ENCODE measurements at places on chromosomes 11 and 22.

DNA sequence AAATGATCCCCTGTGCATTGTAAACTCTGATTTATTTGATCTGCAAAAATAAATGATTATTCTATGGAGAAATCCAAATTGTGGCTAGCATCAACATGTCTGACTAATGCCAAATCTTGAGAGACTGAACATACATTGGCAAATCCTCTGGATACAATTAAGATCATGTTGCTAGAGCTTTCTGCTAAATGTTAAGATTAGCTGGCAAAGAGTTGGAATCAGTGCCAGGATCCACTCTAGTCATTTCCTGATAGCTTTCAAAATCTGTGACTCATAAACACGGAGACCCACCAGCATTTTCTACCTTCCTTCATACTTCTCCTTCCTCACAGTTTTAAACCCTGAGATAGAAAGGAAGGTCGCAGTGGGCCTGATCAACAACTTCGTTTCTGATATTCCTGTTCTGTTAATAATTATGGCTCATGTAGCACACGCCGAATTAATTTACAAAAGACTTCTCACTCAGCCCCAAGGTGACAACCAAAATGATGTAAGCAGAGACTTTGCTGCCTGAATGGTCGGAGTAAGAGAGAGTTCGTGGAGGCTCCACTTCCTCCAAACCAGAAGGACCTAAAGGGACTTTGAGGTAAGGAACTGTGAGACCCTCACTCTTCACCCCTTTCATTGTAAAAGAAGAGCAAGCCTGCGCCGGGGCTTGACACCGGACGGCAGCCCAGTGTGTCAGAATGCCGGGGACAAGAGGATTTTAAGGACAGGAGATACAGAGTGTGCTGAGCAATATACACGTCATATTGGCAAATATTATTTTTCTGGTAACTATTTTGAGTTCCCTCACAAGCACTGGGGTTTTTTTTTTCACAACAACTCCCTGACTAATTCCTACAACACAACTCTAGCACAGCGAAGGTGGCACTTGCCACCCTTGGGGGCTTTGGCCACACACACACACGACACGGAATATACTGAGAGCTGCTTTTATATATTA, 42.0 kb downstream of the SERPINH1 start:
- peak; percentile 87 for DNase-seq

- DNase-seq, result no peak
Measured at GRCh38 chr11:134382830-134383229, 29.2 kb downstream of the B3GAT1 start.

DNA sequence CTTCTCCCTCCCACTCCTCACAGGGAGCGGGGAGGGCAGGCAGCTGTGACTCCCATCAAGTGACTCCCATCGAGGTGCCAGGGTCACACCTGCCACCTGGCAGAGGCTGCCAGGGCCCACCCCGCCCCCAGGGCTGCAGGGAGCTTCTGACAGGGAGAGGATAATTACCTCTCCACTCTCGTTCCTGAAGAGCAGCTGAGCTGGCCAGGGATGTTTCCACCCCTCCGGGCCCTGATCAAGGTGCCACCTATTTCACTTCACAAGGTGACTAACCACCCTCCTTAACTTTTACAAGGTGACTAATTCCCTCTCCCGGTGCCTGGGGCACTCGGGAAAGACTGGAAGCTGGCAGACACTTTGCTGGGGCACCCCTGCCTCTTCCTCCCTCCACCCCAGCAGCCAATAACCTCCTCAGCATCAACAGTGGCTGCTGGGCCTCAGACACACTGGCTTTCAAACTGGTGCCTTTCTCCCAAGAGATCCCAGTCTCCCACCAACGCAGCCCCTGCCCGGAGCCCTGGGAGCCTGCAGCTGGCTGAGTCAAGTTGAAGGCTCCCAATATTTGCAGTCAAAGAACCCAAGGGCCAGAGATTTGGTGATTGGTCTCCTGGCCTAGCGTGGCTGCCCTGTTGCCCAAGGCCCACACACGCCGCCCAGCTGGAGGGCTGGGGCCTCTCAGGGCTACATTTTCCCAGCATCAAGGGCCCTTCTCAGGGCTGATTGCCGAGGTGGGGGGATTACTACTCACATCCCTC, 22.0 kb upstream of the MYRF start:
- DNase-seq, result peak; percentile 7

DNA sequence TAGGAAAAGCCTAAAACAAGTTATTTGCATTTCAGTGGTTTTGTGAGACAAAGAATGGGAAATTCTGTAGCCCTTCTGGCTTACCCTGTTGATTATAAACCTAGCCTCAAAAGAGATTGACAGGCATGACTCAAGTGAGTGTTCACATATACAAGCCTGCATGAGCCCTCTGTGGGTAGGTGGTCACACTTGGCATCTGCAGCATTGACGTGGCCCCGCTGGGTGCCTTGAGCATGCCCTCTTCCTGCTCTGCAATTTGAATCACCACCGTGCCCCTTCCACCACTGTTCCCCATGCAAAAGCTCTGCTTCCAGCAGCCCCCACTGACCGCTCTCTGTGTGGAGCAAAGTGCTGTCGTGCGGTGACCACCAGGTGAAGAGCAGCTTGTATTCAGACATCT, 21.0 kb upstream of the ADSL start:
- DNase-seq, result no peak

- no peak for DNase-seq
Measured at GRCh38 chr11:84260862-84261261, 974.7 kb upstream of the CCDC90B start.

DNA sequence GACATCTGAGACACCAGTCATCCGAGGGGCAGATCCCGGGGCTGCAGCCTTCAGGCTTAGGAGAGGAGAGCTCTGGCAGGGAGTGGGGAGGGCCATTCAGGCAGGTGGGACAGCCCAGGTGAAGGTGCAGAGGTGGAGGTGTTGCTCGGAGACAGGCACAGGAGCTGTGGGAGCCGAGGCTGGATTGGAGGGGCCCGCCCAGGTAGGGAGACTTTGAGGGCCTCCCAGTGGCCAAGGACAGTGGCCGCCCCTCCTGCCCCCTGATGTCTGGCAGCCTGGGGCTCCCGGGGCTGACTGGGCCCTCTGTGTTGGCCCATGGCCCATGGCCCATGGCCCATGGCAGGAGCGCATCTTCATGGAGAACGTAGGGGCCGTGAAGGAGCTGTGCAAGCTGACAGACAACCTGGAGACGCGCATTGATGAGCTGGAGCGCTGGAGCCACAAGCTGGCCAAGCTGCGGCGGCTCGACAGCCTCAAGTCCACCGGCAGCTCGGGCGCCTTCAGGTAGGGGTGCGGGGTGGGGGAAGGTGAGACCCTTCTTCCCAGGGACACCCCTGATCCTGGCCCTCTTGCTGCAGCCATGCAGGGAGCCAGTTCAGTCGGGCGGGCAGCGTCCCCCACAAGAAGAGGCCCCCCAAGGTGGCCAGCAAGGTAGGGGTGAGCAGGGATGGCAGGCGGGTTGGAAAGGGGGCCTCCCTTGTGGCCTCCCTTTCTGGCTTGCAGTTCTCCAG, 13.3 kb downstream of the TMEM258 start:
- no peak for DNase-seq

DNA sequence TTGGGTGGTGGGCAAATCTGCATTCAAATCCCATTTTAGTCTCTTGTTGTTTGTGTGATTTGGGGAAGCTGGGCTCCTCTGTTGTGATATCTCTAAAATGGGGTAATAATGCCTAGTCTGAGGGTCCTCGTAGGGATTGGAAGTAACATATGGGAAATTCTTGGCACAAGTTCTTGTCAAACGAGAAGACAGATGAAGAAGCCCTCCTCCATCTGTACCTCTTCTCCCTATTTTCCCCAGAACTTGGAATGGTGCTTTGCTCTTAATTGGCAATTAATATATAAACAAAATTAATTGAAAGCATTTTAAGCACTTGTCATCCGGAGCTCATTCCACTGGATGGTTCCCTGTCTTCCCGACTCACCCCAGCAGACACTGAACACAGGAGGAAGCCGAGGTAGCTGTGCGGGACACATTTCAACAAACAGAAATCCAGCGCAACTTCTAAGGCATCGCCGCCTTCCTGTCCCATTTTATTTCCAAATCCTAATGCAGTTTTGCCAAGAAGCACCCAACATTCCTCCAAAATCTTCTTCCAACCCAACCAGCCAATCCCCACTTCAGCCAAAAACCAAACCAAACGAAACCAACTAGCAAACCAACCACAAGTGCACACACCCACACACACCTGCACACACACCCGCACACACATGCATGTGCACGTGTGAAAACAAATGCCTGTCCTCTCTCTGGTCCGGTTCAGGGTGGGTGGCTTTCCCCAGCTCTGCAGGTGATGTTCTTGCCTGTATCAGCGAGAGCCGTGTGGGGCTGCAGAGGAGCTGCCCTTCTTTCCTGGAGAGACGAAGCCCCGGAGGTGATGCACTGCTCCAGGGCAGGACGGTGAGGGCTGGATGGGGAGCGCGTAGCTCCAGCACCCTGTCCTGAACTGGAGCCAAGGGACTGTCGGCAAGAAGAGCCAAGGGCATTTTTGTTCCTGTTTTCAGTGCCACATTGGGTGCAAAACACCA, 100.8 kb upstream of the B3GAT1 start:
- DNase-seq, result no peak

GRCh38 chr11:76318744-76319384, 62.1 kb downstream of the THAP12 start:
- peak; percentile 25 for DNase-seq

DNA sequence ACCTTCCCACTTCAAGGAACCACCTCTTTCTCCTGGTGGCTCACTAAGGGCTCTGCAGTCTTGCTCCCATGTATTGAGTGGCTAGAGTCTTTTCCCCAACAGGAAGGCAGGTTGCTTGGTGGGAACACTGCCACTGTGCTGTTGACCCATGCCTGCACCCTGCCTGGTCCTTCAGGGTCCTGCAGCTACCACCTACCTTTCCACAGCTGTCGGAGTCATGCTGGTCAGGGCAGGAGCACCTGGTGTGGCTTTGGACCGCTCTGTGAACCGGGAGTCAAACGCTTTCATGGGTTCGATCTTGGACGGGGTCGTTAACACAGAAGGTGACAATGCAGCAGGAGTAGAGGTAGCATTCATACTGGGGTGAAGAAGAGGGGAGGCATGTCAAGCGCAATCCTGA, 56.1 kb downstream of the HIRA start:
- DNase-seq, result no peak

DNA sequence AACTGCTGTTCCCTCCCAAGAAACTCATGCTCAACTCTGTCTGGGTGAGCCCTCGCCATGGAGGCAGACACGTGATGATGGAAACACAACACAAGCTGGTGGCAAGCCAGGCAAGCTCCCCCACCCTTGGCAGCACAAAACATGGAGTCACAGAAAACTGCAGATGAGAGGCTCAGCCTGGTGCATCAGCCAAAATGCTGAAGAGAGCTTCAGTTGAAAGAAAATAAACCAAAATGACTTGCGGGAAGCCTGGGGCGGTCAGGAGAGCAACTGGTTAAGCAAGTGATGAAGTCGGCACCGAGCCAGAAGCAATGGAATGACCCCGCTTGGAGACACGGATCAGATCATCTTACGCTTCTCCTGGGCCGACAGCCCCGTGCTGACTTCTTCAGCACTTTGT, 68.3 kb downstream of the C11orf58 start:
- no peak for DNase-seq

GRCh38 chr22:37561212-37562048, 1.1 kb downstream of the CDC42EP1 start:
- DNase-seq, result peak; percentile 83

DNA sequence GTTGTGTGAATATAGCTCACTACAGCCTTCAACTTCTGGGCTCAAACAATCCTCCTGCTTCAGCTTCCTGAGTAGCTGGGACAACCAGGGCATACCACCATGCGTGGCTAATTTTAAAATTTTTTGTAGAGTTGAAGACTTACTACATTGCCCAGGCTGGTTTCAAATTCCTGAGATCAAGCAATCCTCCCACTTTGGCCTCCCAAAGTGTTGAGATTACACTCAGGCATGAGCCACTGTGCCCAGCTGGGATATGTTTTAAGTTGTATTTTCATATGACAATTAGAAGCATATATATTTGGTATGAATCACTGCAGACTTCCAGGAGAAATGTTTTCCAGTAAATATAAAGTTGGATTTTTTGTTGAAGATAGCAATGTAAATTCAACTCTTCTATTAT, 15.4 kb downstream of the DDX10 start:
- no peak for DNase-seq

- DNase-seq, result no peak
Measured at GRCh38 chr11:134533511-134533910, 121.5 kb upstream of the B3GAT1 start.

- DNase-seq, result no peak
Measured at GRCh38 chr11:7332962-7333361, 81.3 kb downstream of the SYT9 start.

DNA sequence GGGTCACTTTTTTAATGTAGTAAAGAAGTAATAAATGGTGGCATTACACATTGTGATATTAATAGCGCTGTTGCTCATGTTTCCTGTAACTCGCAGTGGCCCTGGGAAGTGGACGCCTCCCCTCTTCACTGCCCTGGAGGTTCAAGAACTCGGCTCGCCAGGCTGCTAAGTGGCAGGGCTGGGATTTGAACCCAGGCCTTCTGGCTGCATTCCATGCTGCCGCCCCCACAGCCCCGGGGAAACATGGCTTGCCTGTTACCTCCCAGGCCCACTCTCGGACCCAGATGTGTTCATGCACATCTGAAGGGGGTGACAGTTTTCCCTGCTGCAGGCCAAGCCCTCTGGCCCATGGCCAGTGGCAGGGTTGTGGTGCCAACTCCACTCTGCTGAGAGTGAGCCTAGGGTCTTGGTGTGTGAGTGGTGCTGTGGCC, 25.0 kb upstream of the MGAT3 start:
- DNase-seq, result peak; percentile 27

- DNase-seq, result no peak
Measured at GRCh38 chr11:86197448-86197847, 47.1 kb upstream of the EED start.

DNA sequence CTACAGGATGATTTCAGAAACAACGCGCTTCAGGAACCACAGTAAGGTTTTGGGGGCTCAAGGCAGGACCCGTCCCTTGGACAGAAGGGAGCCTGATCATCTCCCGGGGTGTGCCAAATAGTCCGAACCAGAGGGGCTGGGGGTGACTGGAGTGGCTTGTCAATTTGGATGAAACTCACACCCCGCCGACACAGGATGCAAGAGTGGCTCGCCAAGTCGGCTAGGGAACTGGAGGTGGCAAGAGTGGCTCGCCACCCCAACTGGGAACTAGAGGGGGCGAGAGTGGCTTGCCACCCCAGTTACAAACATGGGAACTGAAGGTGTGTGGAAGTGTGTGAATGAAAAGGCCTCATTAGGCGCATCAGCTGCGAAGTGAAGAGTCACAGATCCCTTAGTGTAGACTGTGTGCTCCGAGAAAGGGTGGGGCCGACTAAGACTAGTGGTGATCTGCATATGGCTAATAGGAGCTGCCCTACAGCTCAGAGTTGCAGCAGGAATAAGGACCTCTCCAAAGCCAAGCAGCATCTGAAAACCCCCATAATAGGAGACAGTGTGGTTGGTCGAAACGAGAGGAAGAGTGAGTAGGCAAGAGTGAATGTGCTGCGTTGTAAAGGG, 26.6 kb upstream of the CPT1A start:
- DNase-seq, result no peak

GRCh38 chr11:59102259-59102765, 4.7 kb upstream of the FAM111B start:
- DNase-seq, result peak; percentile 13

- no peak for DNase-seq
Measured at GRCh38 chr11:10655943-10656576, 37.5 kb downstream of the IRAG1 start.

All from HFFc6 (cell line).